ENCODE measurements at places on chromosomes 11 and 22. TPM values are rescaled to one million over a fixed set of nuclear protein-coding genes. Genes with fewer than 3 reads are reported as not detected.

CECR2 gene
- 0.13 TPM for total RNA-seq

DDTL gene
- not detected for total RNA-seq

- DNase-seq: no peak
Measured at GRCh38 chr11:34585304-34585734, 35.6 kb upstream of the EHF start.

HSPB2 gene
- total RNA-seq: not detected

GRCh38 chr11:67195971-67196456 lies 70.3 kb upstream of the GRK2 start:
- no peak for DNase-seq

DNA sequence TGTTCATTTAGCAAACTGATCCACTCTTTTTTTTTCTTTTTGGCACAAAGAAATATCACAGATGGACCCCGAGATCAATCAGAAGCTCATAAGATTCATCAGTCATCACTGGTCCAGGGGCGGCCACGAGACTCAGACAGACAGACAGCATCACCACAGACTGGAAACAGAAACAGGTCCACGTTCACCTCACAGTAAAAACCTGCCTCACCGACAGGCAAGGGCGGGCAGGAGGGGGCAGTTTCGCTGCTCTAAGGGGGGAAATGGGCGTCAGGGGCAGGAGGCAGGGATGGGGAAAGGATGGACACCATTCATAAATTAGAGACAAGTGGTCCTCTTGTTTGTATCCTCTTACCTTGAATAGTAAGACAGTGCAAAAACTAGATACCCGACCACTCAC lies 16.5 kb downstream of the CHST1 start:
- no peak for DNase-seq

GRCh38 chr22:17284888-17285287 lies 65.7 kb upstream of the ADA2 start:
- DNase-seq: no peak

DNA sequence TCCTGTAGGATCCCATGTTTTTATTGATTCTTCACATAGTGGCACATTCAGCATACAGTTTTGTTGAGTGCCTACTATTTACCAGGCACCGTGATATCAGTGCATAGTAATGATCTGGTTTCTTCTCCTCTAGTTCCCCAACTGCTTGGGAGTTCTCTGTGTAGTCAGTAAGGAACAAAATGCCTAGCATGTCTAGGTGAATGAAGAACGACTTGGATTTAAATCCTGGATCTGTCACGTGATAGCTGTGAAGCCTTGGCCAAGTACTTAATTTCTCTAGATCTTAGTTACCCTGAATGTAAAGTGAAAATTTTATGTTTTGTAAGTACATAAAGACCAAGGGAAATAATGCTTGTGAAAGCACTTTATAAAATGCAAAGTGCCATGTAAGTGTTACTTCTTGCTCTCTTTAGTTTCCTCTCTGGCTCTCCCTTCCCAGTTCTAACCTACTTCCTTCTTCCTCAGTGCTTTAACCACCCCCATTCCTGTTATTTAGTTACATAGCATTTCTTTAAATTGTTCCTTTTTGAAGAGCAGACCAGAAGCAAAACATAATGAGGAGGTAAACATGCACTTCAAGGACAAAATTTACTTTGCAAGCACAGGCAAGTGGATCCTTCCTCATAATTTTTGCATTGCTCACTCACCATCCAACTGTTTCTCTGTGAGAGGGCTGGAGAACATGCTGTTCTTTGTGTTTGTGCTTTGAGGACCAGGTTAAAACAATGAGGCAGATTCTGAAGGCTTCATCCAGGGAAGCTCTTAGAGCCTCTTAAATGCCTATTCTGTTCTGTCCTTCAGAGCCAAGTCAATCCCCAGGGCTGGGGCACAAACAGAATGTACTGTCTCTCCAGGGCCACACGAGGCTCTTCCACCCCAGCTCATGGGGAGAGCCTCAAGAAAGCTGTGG lies 353.9 kb upstream of the TENM4 start:
- DNase-seq: no peak

RASSF10 gene
- 0.10 TPM for total RNA-seq

DNA sequence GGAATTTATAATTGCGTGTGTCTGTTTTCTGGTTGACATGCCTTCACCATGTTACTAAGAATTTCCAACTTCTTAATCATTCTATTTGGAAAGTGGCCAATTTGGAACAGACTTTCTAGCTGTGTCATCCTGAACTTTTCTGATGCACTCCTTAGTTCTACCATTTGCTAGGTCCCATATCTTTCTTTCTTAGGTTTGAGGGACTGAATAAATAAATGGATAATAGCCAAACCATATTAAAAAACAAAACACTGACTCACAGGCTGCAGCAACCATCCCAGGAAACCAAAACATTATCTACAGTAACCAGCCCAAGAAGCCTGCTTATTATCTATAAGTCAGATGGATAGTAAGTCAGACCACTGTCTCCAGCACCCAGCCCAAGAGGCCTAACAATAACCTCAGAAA lies 57.5 kb upstream of the PLET1 start:
- DNase-seq: no peak

- DNase-seq: no peak
Measured at GRCh38 chr11:96241331-96241841, 101.6 kb downstream of the MAML2 start.

- no peak for DNase-seq
Measured at GRCh38 chr11:93842461-93842860, 8.0 kb downstream of the VSTM5 start.
